ENCODE measurements at places on chromosomes 13 and 19.
A peak's percentile ranks its signal among the peaks of the same experiment; 100 is the strongest.

DNA sequence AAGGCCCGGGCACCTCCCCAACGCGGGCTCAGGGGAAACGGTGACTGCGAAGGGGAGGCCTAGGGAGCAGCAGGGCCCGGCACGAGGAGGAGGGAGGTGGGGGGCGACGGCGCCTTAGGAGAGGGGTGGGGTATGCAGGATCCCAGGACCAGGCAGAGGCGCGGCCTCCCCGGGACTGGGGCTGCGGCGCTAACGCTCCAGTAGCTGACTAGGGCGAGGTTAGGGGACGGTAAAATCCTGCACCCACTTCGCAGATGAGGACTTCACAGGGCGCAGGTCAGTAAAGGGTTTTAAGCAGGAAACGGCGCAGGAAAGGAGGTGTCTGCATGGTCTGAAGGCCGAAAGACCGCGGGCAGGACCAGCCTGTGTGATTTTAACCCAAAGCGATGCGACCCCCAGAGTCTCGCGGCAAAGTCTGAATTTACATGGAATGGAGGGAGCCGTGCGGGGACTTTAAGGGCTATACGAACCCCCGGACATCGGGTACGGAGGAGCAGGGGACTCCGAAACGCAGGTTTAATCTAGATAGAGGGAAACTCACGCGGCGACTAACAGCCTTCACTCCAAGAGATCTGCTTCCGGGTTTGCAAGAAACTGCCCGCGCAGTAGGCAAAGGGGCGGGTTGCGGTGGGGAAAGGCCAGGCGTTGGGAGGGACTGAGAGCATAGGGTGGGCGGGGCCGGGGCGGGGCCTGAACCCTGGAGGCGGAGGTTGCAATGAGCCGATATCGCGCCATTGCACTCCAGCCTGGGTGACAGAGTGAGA is at the start of gene ZNF665:
Gene ZNF665 (minus strand): TSS at position 588 of the 764 bp plus-strand sequence. CDS start 10,460 bp downstream, outside the sequence.
- DNase-seq, result peak; percentile 40

DNA sequence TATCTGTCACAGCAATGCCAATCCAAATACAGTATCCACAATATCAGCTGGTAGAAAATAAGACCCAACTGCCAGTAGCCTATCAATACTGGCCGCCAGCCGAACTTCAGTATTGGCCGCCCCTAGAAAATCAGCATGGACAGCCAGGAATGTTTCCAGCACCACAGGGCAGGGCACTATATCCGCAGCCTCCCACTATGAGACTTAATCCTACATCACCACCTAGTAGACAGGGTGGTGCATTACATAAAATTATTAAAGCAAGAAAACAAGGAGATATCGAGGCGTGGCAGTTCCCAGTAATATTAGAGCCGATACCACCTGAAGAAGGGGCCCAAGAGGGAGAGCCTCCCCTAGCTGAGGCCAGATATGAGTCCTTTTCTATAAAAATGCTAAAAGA is 111.3 kb downstream of the ZNF486 start:
- DNase-seq, result no peak

DNA sequence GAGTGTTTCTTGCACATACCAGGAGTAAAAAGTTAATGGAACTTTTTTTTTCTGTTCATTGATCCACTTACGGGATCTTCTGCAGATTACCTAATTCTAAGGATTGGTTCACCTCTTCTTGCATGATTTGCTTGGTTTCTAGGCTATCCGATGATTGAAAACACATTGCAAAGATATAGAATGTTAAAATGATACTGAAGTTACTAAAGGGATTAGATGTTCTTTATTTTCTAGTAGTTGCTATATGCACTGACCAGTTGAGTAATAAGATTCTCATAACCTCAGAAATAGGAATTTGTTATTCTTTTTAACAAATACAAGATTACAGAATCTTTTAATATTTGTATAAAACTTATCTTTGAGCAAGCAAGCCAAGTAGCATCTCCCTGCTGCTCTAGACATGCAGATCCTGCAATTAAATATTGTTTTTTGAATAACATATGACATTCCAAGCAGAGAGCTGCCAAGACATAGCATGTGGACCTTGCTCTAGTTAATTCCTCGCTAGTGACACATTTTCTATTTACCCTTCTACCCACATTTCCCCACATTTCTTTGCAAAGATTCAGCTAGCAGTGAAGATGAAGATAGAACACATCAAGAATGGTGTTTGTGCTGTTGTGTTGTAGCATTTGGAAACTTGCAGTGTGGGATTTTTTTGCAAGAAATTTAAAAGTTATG is 51.7 kb upstream of the RNF113B start:
- no peak for DNase-seq

GRCh38 chr19:39310558-39311311 is 9.9 kb downstream of the LRFN1 start:
- no peak for DNase-seq

DNA sequence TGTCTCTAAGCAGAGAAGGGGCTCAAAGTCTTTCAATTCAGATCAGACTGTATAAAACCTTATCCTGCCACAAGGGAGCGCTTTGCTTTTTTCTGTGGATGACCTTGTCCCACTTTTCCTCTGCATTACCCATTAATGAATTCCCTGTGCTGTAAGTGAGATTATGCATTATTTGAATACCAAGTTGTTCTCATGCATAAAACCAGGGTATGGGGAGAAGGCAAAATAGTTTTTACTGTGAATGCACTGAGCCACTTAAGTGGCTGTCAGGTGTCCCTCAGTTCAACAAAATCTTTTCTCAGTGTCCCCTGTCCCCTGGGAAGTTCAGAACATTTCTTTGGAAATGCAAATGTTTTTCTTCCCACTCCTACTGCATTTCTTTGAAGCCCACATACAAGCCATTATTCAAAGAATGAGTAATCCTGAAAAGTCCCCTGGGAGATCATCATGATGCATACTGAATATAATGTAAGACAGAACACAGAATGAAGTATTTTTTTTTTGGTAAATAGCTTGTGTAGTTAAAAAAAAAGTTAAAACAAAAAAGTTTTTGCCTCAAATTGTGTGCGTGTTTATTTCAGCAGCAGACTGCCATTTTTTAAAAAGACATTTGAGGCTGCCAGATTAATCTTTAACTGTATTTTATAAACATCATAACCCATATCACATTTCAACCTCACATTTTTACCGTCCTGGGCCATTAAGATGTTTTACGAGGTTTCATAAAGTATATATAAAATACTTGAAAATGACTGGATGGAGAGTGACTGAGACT is 506.7 kb upstream of the PCDH9 start:
- DNase-seq, result no peak

DNA sequence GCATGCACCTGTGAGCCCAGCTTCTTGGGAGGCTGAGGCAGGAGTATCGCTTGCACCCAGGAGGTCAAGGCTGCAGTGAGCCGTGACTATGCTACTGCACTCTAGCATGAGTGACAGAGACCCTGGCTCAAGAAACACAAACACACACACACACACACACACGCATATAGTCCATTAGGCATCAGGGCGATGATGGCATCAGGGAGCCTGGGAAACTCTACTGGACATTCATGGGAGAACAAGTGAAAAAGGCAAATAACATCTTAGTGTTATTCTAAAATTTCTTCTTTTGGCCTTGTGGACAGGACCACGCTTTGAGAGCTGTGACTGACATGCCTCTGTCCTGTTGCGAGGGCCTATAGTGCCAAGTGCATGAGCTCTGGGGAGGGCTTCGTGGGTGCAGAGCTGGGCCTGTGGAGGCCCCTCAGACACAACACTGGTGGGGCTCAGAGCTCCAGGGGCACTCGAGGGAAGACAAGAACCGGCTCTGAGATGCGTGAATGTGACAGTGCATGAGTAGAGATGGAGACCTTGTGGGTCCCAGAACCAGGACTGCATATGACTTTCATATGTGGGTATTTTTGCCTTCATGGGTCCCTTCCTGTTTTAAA is 8.0 kb upstream of the USF2 start:
- no peak for DNase-seq

DNA sequence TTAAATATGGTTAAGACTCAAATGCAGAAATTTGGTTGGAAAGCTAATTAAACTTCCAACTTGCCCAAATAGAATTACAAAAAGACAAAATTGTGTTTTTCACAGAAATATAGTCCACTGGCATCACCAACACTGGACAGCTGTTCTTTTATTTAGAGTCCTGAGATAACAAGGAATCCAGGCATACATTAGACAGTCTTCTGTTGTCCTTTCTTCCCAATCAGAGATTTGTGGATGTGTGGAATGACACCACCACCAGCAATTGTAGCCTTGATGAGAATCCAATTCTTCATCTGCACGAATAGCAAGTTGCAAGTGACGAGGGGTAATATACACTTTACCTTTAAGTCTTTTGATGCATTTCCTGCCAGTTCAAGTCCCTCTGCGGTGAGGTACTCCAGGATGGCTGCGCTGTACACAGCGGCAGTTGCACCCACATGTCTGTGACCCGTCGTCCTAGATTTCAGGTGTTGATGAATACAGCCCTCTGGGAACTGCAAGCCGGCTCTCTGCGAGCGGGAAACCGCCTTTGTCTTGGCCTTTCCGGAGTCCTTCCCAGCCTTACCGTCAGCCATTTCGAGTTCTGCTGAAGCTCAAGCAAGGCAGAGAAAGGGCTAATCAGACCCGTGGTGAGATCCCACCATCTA is 14.7 kb downstream of the UBAC2 start:
- DNase-seq, result no peak

GRCh38 chr19:53647792-53648191 is 16.0 kb downstream of the DPRX start:
- DNase-seq, result no peak

GRCh38 chr13:32426990-32427851 is 709 bp downstream of the N4BP2L1 start:
- peak; percentile 42 for DNase-seq

GRCh38 chr13:112060899-112061366 is 6.0 kb upstream of the SOX1 start:
- no peak for DNase-seq

GRCh38 chr13:37023871-37024270 is 23.3 kb downstream of the EXOSC8 start:
- DNase-seq, result no peak

All from stimulated activated CD4-positive, alpha-beta T cell treated with anti-CD3 and anti-CD28 coated beads, Interleukin-1b, Interleukin-23, amount 100 ng/mL, for 24 hours (primary cell).